ENCODE measurements at places on chromosomes 16 and 17.
A peak's percentile ranks its signal among the peaks of the same experiment; 100 is the strongest.

GRCh38 chr17:44310188-44310587 lies 1.8 kb downstream of the RUNDC3A start:
- DNase-seq: no peak

GRCh38 chr16:65318138-65318537 lies 196.3 kb upstream of the CDH11 start:
- no peak for DNase-seq

DNA sequence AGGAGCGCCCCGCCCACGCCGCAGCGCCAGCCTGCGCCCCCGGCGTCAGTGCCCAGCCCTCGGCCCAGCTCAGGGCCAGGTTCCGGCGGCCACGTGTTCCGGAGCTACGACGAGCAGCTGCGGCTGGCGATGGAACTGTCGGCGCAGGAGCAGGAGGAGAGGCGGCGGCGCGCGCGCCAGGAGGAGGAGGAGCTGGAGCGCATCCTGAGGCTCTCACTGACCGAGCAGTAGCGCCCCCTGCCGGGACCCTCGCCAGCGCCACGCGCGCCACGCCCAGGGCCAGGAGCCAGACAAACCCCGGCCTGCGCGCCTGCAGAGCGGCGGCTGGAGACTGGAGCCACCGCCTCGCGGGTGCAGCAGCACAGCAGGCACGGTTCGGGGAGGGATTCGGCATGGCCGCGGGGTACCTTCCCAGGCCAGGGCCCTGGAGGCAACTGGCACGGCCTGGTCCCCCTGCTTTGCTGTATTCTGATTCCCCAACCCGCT lies 9.3 kb downstream of the CORO6 start:
- peak; percentile 78 for DNase-seq

GRCh38 chr16:53950677-53951076 lies 246.7 kb downstream of the FTO start:
- DNase-seq: no peak

GRCh38 chr17:58760248-58760647 lies 4.6 kb downstream of the PPM1E start:
- DNase-seq: no peak

DNA sequence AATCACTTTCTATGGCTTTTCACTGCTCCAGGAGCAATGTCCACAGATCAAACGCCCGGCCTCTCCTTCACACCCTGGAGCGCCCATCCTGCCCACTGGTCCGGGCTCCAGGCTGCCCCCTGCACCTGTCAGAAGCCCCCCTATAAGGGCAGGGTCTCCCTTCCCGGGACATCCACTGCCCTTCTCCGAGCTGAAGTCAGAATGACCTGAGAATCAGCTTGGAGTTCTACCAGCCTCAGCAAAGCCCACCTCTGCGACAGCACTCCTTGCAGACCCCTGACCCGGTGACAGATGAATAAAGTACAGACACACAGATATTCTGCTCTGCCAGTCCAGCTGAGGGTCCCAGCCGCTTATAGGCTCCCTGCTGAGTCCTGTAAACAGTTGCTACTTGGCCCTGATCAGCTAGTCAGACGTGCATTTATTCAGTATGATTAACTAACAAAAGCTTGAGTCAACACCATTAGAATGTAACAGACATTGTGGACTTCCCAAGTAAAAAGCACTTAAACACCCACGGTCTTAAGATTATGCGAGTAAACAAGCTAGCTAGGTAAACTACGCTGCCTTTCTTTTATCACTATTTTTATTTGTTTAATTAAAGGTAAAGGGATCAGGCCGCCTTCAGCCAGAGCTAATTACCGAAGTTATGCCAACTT lies 4.8 kb downstream of the SLC7A5 start:
- DNase-seq: no peak

- DNase-seq: no peak
These were observed 2.3 kb upstream of the UBTF start for GRCh38 chr17:44221862-44222111.

- DNase-seq: no peak
These were observed 33.5 kb upstream of the ETV4 start for GRCh38 chr17:43579566-43580140.

DNA sequence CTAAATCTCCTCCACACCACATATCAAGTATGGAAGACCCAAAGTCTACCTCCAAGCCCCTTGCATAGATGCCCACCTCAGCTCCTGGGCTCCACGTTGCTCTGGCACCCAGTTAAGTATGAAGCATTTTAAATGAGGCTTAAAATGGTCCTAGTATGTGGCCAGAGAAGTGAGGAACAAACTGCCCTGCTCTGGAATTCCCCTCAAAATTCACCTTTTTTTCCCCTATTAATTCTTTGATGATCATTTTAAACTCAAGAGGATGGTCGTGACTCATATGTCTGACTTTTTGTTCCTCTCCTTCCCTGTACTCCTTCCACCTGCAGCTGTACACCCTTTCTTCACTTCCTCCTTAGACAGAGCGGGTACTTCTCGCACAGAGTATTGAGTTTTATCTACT lies 234.5 kb upstream of the MYOCD start:
- no peak for DNase-seq

DNA sequence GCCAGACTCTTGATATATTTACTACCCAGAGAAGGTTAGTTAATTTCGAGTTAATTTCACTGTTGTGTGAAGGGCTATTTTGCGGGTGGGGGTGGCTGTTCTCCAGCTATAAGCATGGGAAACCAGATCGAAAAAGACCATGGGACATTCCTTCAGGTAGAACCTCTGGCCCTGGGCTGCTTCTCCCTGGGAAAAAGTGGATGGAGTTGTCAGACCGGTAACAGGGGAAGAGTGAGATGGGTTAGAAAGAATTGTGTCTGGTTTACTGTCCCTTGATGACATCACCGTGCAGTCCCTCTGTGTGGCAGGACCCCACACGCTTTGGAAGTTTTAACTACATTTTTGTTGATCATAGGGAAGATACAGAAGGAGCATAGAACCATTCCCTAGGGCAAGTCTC lies 296.3 kb downstream of the RBFOX1 start:
- DNase-seq: no peak

GRCh38 chr17:49875685-49876084 lies 27.8 kb upstream of the TAC4 start:
- no peak for DNase-seq

DNA sequence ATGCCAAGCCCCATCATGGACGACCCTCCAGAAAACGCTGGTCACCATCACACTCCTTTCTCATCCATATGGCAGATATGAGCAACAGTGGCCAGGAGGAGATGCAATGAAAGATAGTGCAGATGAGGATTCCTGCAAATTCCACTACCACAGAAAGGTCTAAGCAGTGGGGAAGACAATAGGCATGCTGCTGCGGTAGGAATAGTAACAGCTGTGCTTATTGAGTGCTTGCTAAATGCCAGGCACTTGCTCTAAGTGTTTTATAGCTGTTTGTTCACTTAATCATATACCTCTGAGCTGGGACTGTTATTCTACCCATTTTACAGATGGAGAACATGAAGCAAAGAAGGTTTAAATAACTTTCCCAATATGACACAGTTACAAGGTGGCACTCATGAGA lies 46.6 kb upstream of the AKAP1 start:
- DNase-seq: no peak

DNA sequence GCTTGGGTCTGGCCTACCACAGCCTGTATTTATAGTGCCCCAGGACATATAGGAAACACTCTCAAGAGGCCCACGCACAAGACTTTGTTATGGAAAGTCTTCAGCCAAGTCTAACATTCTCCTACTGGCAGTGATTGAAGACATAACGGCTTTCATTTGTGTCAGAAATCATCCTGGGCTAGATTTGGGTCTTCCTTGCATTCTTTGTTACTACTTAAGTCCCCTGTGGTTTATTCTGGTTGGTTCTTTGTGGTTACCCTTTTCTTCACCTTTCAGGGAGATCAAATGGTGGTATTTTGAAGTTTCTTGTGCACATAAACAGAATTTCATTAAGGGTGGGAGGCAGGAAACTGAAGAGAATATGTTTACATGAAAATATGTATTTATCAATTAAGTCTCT lies 37.7 kb downstream of the REXO5 start:
- no peak for DNase-seq

GRCh38 chr17:82419540-82419939 lies 1.2 kb upstream of the OGFOD3 start:
- DNase-seq: no peak

- DNase-seq: peak; percentile 62
These were observed 84.3 kb downstream of the KSR1 start for GRCh38 chr17:27540318-27541101.

DNA sequence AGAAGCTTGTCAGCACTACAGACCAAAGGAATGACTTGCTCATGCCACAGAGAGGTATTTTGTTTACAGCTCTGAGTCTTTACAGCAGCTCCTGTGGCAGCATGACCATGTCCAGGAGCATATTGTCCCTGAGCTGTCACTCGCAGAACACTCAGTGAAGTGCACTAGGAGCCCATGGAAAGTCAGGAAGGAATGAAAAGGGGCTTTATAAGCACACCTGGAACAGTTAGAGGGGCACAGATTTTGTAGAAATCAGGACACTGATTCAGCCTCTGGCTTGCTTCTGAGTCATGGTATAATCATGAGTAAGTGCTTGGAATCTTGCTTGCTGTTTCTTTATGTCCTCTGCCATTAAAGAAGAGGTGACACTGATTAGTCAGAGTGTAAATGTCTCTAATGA lies 41.0 kb downstream of the TADA2A start:
- DNase-seq: no peak

DNA sequence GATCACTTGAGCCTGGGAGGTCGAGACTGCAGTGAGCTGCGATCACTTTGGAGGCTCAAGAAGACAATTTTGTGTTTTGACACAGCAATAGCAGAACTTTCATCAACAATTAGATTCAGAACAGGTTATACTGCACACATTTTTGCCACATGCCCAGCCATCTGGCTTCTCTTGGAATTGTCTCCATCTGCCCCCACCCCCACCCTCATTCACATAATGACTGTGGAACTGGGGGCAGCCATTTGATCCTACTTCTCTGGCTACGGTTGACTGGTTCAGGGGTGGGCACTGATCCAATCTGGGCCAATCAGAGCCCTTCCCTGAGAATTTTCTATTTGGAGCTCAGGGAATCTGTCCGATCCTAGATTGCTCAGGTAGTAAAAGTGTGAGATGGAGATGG lies 14.0 kb downstream of the TMEM92 start:
- no peak for DNase-seq

- DNase-seq: peak; percentile 15
These were observed 3.1 kb downstream of the CDC6 start for GRCh38 chr17:40290629-40291280.

- DNase-seq: no peak
These were observed 73.8 kb downstream of the CMIP start for GRCh38 chr16:81518439-81518757.

DNA sequence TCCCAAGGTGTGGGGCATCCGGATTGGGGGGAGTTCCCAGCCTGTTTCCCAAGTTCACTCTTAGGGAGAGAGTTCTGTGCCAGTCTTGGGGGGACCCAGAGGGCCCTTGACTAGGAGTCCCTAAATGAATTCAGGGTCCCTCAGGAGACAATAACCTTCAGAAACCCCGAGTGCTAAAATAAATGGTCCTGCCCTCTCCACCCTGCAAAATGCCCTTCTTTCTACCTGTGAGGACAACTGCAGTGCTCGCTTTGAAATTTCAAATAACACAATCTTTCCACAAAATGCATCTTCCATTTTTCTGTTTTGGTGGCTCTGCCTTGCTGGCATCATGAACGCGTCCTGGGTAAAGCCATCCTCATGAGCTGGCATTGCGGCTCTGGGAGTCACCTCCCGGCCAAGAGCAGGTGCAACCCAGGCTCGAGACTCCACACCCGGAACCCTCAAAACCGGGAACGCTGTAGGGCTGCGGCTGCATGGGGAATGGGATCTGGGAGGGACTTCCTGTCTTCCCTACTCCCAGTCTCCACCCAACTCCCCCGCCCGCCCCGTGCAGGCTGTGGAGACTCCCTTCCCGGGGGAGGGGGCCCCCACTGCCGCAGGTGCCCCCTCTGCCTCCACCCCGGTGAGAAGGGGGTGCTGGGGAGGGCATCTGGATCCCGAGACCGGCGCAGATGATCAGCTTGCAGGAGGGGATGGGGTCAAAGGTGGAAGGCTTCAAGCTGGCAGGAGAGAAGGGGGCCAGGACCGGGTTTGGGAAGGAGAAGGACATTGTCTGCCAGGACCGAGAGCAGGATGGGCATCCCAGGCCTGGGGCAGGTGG lies at the start of gene ZNF205:
Gene ZNF205 (plus strand): TSS at position 529 of the 823 bp plus-strand sequence. CDS start 845 bp downstream, outside the sequence.
- peak; percentile 71 for DNase-seq

GRCh38 chr17:66379544-66379943 lies 77.1 kb downstream of the PRKCA start:
- DNase-seq: no peak

GRCh38 chr17:31585280-31585630 lies 193.8 kb downstream of the RAB11FIP4 start:
- no peak for DNase-seq

DNA sequence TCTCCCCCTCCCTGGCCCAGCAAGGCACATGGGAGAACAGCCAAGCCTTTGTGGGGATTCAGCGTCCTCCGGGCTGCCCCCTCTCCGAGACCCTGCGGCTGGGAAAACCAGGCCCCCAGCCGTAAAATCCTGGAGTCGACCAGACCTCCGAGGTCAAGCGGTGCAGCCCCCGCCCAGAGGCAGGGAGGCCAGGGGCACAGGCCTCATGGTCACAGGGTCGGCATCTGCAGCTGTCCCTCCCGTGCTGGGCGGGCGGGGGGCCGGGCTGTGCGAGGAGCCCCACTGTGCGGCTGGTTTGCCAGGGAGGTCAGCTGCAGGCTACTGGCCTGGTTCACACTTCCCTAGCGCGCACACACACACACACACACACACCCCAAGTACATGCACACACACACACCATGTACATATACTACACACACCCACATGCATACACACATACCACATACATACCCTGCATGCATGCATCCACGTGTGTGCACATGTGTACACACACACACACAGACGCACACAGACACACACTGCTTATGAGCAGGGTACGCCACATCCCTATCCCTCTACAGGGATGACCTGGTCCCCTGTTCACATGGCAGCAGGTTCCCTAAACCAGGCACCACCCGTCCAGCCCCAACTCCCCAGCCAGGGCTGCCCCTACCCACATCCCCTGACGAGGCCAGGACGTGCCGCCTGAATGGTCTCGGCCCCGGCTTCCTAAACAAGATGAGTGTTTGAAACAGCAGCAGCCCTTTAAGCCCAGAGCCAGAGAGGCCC lies 108.9 kb upstream of the CIBAR2 start:
- no peak for DNase-seq
